ENCODE measurements at places on chromosomes 2 and 18. TPM values are rescaled to one million over a fixed set of nuclear protein-coding genes. Genes with fewer than 3 reads are reported as not detected.

Gene ARHGEF4
- total RNA-seq = 12.2 TPM

Gene ACMSD
- total RNA-seq = not detected

Gene CD226
- 0.17 TPM for total RNA-seq

Gene IL1RL1
- not detected for total RNA-seq

Gene PFN4
- total RNA-seq = 0.40 TPM

Gene M1AP
- total RNA-seq = not detected

Gene RETSAT
- 40.5 TPM for total RNA-seq

Gene GALR1
- not detected for total RNA-seq

Gene IL36B
- not detected for total RNA-seq

Gene B3GNT7
- not detected for total RNA-seq

Gene UNC80
- total RNA-seq = not detected

Gene ABHD1
- total RNA-seq = 2.2 TPM

Gene BOLL
- total RNA-seq = not detected

All from A172 (cell line).